ENCODE measurements at places on chromosomes 6 and 20.

GRCh38 chr6:138160329-138161087 lies 1.2 kb upstream of the ARFGEF3 start:
- no peak for DNase-seq

- DNase-seq: no peak
Observed at GRCh38 chr6:89385156-89385667, 26.9 kb downstream of the RRAGD start.

DNA sequence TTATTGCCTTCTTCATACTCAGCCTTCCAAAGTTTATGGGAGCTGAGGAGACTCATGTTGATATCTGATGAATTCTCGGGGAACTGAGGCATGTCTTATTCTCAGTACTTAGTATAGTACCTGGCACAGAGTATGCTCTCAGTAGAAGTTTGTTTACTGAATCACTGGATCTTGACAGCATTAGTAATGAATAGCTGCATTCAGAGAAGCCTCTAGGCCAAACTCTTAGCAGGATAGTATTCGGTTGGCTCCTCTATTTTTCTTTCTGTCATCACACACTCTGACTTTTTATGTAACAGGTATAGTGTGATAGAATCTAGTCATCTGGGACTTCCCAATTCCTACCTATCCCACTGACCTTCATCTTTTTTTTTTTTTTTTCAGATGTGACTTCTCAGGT lies 566.4 kb upstream of the MAN1A1 start:
- no peak for DNase-seq

DNA sequence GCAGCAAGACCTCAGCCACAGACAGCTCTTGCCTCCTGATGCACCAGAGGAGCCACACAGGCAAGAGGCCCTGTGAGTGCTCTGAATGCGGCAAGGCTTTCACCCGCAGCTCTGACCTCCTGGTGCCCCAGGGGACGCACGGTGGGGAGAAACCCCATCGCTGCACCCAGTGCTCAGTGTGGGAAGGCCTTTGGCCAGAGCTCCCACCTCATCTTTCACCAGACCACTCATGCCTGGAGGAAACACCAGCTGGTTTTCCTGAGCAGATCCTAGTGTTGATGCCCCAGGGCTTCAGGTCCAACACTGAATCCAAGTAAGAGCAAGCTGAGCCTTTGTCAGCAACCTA lies 37.0 kb upstream of the XRN2 start:
- DNase-seq: no peak

DNA sequence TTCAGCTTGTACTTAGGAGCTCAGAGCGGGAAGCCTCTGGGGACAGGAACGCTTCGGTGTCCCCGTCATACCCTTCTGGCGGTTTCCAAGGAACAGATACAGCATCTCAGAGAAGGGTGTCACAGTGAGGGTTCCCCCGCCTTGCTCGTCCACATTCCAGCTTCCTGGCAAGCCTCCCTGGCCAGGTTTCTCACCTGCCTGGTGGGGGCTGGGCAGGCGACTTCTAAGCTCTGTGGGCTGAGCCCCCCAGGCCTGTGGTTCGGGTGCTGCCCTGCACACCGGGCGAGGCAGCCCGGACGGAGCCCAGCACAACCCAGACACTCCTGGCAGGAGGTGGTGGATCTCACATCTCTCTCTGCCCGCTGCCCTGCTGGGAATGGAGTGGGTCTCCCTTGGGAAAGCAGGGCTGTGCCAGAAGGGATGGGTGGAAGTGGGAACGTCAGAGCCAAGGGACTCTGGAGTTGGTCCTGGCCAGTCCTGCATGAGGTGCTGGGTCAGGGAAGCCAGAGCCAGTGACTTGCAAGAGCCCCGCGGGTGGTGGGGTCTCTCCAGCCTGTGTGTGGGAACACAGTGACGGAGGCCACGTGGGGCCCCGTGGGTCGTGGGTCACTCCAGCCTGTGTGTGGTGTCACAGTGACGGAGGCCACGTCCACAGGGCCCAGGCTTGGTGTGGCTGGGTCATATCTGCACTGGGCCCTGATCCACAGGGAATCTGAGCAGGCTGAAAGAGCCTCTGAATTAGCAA lies 47.7 kb upstream of the SMOC2 start:
- DNase-seq: no peak

DNA sequence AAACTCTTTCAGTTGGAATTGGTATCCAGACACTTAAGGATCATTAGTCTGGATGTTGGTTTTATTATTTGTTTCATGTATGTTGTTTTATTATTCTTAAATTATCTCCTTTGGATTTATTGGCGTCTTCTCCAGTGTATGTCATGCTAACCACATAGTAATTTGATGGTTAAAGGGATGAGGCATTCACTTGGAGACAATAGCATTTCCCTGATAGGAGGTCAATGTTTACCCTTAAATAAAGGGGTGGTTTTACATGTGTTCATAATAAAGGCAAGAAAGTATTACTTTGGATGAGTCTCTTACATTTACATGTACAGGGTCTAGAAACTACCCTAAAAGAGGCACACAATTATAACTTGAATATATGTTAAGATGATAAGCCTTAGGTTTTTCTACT lies 51.2 kb upstream of the RNF144B start:
- DNase-seq: no peak

GRCh38 chr6:118722829-118723813 lies 71.7 kb upstream of the CEP85L start:
- no peak for DNase-seq

DNA sequence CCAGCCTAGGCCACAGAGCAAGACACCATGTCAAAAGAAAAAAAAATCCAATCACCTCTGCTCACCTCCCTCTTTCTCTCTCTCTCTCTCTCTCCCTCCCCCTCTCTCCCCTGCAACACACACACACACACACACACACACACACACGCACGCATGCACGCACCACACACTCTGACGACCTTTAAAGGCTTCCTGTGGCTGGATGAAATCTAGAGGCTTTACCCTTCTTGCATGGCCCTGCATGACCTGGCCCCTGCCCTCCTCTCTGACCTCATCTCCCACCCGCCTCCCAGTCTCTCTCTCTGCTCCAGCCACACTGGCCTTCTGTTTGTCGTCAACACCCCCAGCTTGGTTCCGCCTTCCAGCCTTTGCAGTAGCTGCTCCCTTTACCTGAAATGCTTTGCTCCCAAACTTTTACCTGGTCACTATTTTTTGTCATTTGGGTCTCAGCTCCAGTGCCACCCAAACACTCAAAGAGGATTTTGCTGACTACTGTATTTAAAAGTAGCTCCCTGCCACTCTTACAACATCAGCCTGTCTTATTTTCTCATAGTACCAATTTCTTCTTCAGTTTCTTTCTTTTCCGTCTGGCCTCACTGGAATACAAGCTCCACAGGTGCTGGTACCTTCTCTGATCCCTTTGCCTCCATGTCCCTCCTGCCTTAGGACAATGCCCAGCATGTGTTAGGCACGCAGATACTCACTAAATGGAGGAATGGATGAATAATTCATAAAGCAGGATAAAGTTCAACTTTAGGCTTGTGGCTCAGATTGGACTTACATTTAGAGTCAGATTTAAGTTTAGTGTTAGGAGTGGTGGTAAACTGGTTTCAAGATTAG lies 4.3 kb upstream of the LTA start:
- no peak for DNase-seq

GRCh38 chr6:92810913-92811312 lies 608.4 kb downstream of the EPHA7 start:
- no peak for DNase-seq

DNA sequence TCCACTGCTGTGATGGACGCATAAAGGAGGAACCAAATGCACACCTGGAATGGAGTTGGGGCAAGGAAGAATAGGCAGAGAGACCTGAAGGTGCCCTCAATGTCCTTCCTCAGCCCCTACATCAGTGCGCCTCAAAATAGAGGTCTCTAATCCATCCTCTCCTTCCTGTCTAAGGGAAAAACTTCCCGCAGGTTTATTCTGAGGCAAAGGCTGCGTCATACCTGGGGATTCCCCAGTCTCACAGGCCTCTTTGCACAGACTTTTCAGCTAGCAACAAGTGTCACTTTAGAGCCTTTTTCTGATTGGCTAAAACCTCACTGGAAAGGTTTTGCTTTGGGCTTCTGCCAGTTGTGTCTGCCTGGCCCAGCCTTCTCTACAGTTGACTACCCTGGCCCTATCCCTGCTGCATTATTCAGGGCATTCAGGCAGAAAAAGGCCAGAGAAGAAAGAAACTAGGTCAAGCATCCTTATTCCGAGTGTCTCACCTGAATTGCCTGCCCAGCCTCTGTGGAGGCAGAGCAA lies 1.8 kb upstream of the HLA-DQB1 start:
- peak; percentile 41 for DNase-seq

- no peak for DNase-seq
Observed at GRCh38 chr6:157226761-157227160, 96.6 kb downstream of the TMEM242 start.

- no peak for DNase-seq
Observed at GRCh38 chr6:159679091-159680077, 13.7 kb downstream of the SOD2 start.

DNA sequence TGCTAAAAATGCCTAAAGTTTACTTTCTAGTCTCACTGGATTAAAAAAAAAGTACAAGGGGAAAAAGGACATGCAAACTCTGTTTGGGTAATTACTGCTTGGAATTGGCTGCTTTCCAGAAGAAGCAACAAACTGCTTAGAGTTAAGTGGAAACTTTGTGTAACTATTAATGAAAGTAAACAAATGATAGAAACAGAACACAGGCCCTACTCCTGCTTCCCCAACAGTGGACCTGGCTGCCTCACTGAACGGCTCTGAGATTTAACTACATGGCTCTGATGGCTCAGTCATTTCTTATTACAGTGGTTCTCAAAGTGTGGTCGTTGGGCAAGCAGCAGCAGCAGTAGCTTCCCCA lies 108.5 kb downstream of the MAN1A1 start:
- DNase-seq: no peak

DNA sequence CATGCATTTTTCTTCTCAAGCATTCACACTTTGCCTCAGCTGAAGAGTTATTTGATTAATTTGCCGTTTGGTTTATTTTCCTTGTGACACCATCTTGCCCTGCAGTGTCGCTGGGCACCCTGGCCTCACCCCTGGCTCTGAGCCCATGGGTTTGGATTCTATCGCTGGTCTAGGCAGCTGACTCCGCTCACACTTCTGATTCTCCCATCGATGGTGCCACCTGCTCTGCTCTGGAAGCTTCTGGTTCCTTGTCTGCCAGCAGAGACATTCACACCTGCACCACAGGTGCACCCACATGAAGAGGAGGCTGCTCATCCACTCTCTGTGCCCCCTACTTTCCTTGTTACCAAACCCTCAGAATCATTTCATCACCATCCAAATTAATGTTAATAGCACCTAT lies 291.6 kb upstream of the CDH4 start:
- DNase-seq: no peak

GRCh38 chr6:613981-614380 lies 42.9 kb downstream of the HUS1B start:
- no peak for DNase-seq

DNA sequence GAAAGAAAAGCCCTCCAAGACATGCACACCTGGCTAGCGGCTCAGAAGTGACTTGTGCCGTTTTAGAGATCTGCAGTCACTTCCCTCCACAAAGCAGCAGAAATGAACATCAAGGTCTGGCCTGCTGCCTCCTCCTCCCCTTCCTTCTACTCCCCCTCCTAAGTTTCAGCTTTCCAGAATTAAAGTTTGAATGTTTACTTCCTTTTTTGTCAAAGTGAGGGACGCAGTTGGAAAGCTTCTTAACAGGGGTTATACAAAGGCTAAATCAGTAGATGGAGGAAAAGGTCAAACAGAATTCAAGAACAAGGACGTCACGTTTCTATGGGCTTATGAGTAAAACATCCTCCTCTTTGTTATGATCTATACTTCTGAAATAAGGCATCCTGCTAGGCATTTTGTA lies 227.7 kb downstream of the SLC35F1 start:
- DNase-seq: no peak

GRCh38 chr6:7675353-7675945 lies 50.5 kb upstream of the BMP6 start:
- DNase-seq: no peak

- DNase-seq: no peak
Observed at GRCh38 chr20:41004531-41005360, 23.9 kb upstream of the TOP1 start.

DNA sequence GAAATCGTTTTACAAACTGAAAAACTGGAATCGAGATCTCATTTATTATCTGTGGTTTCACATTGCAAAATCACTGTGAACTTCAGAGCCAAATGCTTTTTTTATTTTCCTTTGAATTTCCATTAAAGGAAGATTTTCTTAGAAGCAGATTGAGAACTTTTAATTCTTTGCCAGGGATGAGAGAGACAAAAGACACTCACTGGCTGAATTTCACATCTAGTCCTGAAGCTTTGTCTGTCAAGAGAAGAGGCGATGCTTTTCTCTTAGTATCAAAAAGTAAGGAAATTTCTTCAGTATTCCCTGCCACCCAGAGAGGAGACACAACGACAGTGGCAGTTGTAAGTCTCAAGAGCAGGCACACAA lies 141.8 kb downstream of the TMEM200A start:
- no peak for DNase-seq

Measured in stimulated activated CD4-positive, alpha-beta T cell treated with anti-CD3 and anti-CD28 coated beads, TNF-alpha, amount 100 ng/mL, for 48 hours (primary cell).